ENCODE measurements at places on chromosomes 11 and 22. TPM values are rescaled to one million over a fixed set of nuclear protein-coding genes. Genes with fewer than 3 reads are reported as not detected.

PRG3 gene
- total RNA-seq = not detected

GRCh38 chr11:133197425-133197824, 334.9 kb downstream of the OPCML start:
- DNase-seq = no peak

GRCh38 chr11:77814848-77815247, 5.7 kb downstream of the RSF1 start:
- no peak for DNase-seq

GRCh38 chr11:108498046-108498815, at the start of gene POGLUT3:
TSS of gene POGLUT3 (minus strand) at chr11:108498384. CDS start at chr11:108498366, 18 bp downstream.
- peak; percentile 59 for DNase-seq

- DNase-seq = no peak
These were observed 26.9 kb upstream of the ATXN10 start for GRCh38 chr22:45644714-45645113.
